ENCODE measurements at places on chromosomes 7 and 10.

DNA sequence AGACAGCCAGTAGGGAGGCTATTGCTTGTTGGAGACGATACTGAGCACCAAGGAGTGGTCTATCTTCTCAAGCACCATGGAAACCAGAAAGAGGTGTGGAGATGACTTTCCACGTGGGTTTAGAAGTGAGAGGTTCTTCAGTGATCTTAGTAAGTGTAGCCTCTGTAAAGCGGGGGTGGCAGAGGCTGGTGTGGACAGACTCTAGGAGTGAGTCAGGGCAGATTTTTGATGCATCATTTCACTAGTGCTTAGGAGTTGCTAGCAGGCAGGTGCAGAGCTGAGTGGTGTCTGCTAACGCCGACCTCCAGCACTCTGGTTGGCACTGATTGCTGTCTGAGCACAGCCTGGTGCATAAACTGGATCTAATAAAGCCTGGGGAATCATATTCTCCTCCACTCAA lies 78.4 kb upstream of the ADO start:
- DNase-seq = no peak

DNA sequence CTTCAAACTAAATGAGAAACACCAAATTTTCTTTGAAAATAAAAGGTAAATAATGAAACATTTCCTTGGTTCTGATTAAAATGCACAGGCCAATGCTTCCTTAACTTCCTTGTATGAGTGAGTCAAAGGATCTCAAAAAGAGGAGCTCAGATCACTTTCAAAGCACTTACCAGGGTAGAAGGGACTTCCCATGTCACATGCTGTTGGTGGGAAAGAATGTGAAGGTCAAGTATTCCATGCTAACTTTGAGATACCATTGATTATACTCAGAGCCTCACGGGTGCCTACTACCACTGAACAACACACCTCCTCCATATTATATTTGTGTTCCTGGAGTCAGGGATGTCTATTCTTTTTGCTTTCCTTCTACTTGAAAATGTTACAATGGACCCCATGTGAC lies 233.5 kb upstream of the KIAA1217 start:
- no peak for DNase-seq

GRCh38 chr7:101911800-101912715 lies 94.6 kb downstream of the CUX1 start:
- no peak for DNase-seq

DNA sequence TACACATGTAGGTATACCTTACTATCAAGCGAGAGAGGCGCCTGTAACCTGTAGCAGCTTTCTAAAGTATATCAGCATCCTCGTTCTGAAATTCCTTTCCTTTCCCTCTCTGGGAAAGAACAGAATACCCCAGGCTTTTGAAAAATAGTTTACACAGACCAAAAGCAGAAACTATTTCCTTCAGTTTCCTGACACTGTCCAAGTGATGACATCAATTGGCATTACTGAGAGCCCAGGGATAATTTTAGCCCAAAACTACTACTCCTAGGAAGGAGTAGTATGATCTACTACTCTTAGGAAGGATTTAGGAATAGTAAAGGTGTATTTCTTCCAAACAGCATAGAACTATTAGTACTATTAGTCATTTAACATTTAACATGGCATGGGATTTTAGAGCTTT lies 6.0 kb downstream of the GNG11 start:
- no peak for DNase-seq

GRCh38 chr10:103765981-103766380 lies 89.4 kb downstream of the SH3PXD2A start:
- no peak for DNase-seq

GRCh38 chr10:80617807-80618206 lies 80.1 kb downstream of the SH2D4B start:
- no peak for DNase-seq

- DNase-seq = no peak
Measured at GRCh38 chr10:119166564-119166963, 1.1 kb upstream of the SFXN4 start.
